Natural killer cell treated with Interleukin-12 subunit alpha and Interleukin-12 subunit beta and Interleukin-15 and Interleukin-18, amount 100 ng/mL, for 72 hours (primary cell): ENCODE measurements at places on chromosomes 11 and 22. TPM values are rescaled to one million over a fixed set of nuclear protein-coding genes. Genes with fewer than 3 reads are reported as not detected.

- no peaks in the 10 kb centered on the region for H3K36me3 ChIP-seq
- no peak overlapping the region for H3K4me3 ChIP-seq
- H3K27me3 ChIP-seq, result no peaks in the 10 kb centered on the region
- peak; percentile 26 for DNase-seq
Observed at GRCh38 chr11:16786131-16786530, 47.7 kb downstream of the C11orf58 start.

DNA sequence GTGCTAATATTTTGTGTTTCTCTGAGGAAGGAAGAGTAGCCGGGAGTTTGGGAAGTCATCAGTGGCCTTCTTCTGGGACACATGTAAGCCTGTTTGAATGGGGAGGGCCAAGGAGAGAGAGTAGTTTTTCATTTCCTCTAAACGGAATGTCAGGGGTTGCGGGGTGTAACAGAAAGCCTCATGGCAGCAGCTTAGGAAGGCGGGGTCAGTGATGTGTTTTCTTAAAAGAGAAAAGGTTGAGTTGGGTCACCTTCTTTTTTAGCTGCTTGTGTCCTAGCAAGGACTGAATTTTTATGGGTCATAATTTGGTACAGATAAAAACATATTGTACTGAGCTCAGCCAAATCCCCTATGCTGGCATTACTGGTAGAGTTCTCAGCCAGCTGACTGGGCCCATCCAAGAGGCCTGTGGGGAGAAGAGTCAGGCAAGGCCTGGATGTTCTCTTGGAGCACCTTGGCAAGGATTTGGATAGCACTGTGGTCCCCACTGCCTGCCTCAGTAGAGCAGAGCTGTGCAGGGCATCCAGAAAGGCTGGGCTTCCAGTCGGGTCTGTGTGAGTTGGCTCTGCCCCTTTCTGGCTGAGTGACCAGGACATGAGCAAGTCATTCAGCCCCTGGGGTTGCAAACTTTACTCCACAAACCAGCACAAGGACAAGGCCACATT, 29.4 kb upstream of the NAV2 start:
- H3K4me1 ChIP-seq, result no peaks in the 10 kb centered on the region
- no peak overlapping the region for H3K27ac ChIP-seq
- no peak overlapping the region for H3K4me3 ChIP-seq
- peaks cover 27% of the 10 kb centered on the region for H3K27me3 ChIP-seq
- no peak for DNase-seq
- H3K36me3 ChIP-seq, result no peaks in the 10 kb centered on the region

Gene FAM180B
- total RNA-seq, result 0.31 TPM

- H3K27ac ChIP-seq, result no peak overlapping the region
Observed at GRCh38 chr11:22082788-22083187, 110.1 kb upstream of the ANO5 start.

Gene RPLP2
- total RNA-seq, result 2,718 TPM

Gene CRYBB1
- total RNA-seq, result not detected

Gene CD3G
- total RNA-seq, result 49.4 TPM

DNA sequence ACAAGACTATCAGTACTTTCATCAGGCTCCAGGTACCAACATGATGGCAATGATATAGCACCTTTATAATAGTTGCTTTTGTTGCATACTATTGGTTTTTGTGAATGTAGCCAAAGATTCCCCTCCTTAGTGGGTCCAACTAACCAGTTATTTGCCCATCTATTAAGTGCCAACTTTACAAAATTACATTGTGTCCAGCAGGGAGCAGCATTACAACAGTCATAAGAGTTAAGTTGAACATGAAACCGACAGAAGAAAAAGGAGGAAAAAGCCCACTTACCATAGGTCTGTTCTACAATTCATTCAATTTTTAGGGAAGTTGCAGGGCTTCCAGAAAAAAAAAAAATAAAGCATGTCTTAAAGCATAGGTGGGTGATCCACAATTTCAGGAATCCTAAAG, 21.6 kb downstream of the IMMP1L start:
- no peak overlapping the region for H3K4me3 ChIP-seq
- no peak for DNase-seq
- peaks cover 12% of the 10 kb centered on the region for H3K4me1 ChIP-seq
- H3K27me3 ChIP-seq, result no peaks in the 10 kb centered on the region
- H3K36me3 ChIP-seq, result peaks cover 7% of the 10 kb centered on the region
- no peak overlapping the region for H3K27ac ChIP-seq

- no peak overlapping the region for H3K4me3 ChIP-seq
- DNase-seq, result no peak
- no peaks in the 10 kb centered on the region for H3K36me3 ChIP-seq
- H3K27me3 ChIP-seq, result no peaks in the 10 kb centered on the region
Observed at GRCh38 chr11:79931692-79932091, 490.9 kb upstream of the TENM4 start.

- H3K27me3 ChIP-seq, result no peaks in the 10 kb centered on the region
- no peak overlapping the region for H3K27ac ChIP-seq
- H3K4me3 ChIP-seq, result no peak overlapping the region
- H3K36me3 ChIP-seq, result no peaks in the 10 kb centered on the region
- DNase-seq, result no peak
Observed at GRCh38 chr11:28104984-28105383, 3.0 kb downstream of the KIF18A start.

Gene ELMOD1
- not detected for total RNA-seq

DNA sequence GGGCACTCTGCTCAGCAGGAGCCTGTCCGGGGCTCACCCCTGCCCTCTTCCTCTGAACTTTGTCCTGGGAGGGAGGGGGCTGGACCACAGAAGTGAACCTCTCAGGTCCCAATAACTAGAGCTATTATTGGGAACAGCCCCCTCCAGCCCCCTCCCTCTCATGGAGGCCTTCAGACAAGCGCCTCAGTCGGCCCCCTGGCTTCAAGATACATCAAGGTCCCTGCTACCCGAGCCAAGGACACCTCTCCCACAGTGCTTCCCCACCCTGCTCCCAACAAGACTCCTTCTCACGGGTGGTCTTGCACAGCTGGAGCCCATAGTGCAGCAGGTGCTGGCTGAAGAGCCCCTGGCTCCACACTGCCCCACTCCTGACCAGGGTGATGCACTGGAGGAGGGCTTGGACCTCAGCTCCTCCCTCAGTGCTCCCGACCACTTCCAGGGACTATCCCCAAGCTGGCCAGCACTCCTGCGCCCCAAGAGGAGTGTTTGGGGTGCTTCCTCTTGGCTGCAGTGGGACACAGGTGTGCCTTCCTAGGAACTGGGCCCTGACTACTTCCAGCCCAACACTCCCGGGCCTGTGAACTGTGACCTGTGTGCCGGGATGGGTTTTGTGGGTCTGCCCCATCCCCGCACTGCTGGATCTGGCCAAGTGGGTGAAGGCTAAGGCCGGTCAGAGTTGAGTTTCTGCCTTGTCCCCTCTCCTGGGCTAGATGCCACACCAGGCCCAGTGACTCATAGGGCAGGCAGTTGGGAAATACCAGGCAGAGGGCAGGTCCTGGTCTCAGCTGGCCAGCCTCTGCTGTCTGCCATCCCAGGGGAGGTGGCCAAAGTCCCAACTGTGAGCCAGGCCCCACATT, 2.2 kb downstream of the PNPLA2 start:
- H3K27ac ChIP-seq, result no peak overlapping the region
- peaks cover 10% of the 10 kb centered on the region for H3K4me1 ChIP-seq
- H3K27me3 ChIP-seq, result no peaks in the 10 kb centered on the region
- H3K36me3 ChIP-seq, result no peaks in the 10 kb centered on the region

DNA sequence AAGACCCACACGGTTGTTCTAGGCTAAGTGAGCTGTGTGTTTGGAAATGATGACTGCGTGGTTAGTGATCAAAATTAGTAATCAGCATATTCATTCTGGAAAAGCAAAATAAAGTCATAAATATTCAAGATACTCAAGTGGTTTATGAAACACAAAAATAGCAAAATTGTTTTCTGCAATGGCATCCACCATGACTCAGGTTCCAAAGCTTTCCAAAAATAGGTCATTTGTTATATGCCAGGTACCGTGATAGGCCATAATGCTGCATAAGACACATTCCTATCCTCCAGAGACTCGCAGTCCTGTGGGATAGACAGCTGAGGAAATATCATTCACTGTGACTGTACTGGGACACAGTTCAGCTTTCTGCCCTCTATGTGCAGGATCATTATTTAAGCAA, 2.4 kb upstream of the ATL3 start:
- no peak for DNase-seq
- H3K27ac ChIP-seq, result no peak overlapping the region
- H3K4me1 ChIP-seq, result peaks cover 7% of the 10 kb centered on the region

DNA sequence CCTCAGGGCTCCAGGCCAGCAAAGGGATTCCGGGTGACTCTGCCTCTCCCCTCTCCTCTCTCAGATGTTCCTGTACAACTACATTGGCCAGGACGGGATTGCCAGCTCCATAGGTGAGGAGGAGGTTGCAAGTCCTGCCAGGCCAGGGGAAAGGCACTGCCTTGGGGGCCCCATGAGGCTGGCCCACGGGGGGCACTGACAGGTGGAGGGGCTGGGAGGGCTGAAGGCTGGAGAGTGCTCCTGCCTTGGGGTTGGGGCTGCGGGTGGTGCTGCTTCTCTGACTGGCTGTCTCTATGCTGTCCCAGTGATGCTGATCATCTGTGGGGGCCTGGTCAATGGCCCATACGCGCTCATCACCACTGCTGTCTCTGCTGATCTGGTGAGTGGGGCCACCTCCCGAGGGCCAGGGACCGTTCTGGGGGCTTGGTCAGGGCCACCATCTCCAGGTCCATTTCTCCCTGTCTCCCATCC, 21.7 kb downstream of the SLC37A2 start:
- no peak overlapping the region for H3K4me3 ChIP-seq
- no peak overlapping the region for H3K27ac ChIP-seq
- DNase-seq, result no peak
- no peaks in the 10 kb centered on the region for H3K4me1 ChIP-seq

Gene NF2
- 58.2 TPM for total RNA-seq

DNA sequence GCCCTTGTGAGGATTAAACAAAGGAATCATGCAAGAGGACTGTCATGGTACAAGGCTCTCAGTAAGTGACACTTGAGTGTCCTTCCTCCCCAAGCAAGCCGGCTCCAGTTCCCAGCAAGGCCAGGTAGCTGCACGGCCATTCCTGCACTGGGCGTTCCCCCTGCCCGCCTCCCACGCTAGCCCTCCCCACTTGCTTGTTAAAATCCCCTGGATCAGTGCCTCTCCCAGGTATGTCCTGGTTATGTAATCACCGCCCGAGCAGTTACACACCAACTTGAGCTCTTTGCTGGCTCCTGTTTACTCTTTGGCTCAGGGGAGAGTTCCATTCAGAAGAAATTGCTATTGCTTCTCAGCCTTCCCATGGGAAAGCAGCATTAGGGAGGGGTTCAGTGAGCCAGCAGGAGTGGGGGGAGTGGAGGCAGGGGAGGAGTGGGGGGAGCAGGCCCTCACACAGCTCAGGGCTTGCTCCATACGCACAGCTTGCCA, 19.4 kb upstream of the MYEOV start:
- no peaks in the 10 kb centered on the region for H3K36me3 ChIP-seq
- H3K27me3 ChIP-seq, result peaks cover 10% of the 10 kb centered on the region
- H3K27ac ChIP-seq, result no peak overlapping the region
- H3K4me1 ChIP-seq, result no peaks in the 10 kb centered on the region

GRCh38 chr11:34344410-34344767, 13.4 kb downstream of the ABTB2 start:
- no peak overlapping the region for H3K4me3 ChIP-seq
- H3K4me1 ChIP-seq, result peaks cover 37% of the 10 kb centered on the region
- H3K27ac ChIP-seq, result no peak overlapping the region
- no peaks in the 10 kb centered on the region for H3K36me3 ChIP-seq
- DNase-seq, result no peak

GRCh38 chr22:41048791-41049717, 43.3 kb upstream of the EP300 start:
- H3K27ac ChIP-seq, result no peak overlapping the region
- H3K4me1 ChIP-seq, result no peaks in the 10 kb centered on the region
- no peak for DNase-seq
- no peak overlapping the region for H3K4me3 ChIP-seq
- peaks cover 4% of the 10 kb centered on the region for H3K27me3 ChIP-seq
- H3K36me3 ChIP-seq, result no peaks in the 10 kb centered on the region

Gene NLRP6
- total RNA-seq, result 1.2 TPM

DNA sequence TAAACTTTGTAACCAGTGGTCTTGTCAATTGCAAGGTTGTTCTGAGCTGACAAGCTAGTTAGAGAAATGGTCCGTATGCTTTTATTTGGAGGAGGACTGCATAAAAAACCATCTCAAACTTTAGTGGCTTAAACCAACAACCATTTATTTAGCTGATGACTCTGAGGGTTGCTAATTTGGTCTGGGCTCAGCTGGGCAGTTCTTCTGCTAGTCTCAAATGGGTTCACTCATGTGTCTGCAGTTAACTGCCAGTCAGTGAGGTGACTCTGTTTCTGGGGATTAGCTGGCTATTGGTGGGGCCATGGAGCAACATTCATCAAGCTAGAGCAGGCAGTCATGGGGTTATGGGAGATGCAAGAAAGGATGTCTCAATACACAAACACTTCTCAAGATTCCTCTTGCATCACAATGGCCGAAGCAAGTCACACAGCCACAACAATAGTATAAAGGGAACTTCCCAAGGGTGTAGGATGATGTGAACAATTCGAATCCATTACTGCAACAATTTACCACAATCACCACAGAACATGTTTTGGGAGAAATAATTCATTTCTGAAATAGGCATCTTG, 521.9 kb downstream of the INSC start:
- DNase-seq, result no peak
- H3K27me3 ChIP-seq, result peaks cover 7% of the 10 kb centered on the region
- H3K27ac ChIP-seq, result no peak overlapping the region

- no peak for DNase-seq
- H3K27ac ChIP-seq, result no peak overlapping the region
- H3K4me3 ChIP-seq, result no peak overlapping the region
- no peaks in the 10 kb centered on the region for H3K4me1 ChIP-seq
Observed at GRCh38 chr11:28439403-28439802, 331.2 kb downstream of the METTL15 start.

Gene SLC22A12
- not detected for total RNA-seq

- H3K4me1 ChIP-seq, result no peaks in the 10 kb centered on the region
- peaks cover 38% of the 10 kb centered on the region for H3K27me3 ChIP-seq
- no peaks in the 10 kb centered on the region for H3K36me3 ChIP-seq
Observed at GRCh38 chr22:26321469-26321913, 107.6 kb upstream of the ASPHD2 start.

- no peaks in the 10 kb centered on the region for H3K27me3 ChIP-seq
- no peak overlapping the region for H3K27ac ChIP-seq
- no peaks in the 10 kb centered on the region for H3K4me1 ChIP-seq
- DNase-seq, result peak; percentile 58
- H3K36me3 ChIP-seq, result no peaks in the 10 kb centered on the region
- no peak overlapping the region for H3K4me3 ChIP-seq
Observed at GRCh38 chr22:25845985-25846745, 104.2 kb downstream of the MYO18B start.

- DNase-seq, result no peak
- H3K27me3 ChIP-seq, result peaks cover 4% of the 10 kb centered on the region
- no peak overlapping the region for H3K4me3 ChIP-seq
- H3K27ac ChIP-seq, result no peak overlapping the region
Observed at GRCh38 chr11:77558380-77558779, 31.4 kb upstream of the AQP11 start.
